Aorta (tissue), 5 donors: ENCODE measurements at places on chromosomes 13 and 19. TPM values are rescaled to one million over a fixed set of nuclear protein-coding genes. Genes with fewer than 3 reads are reported as not detected.

ISOC2 gene
- total RNA-seq, result 30.6 TPM

CYP2B6 gene
- not detected for total RNA-seq

GRCh38 chr19:5075597-5075996 is 106.7 kb downstream of the KDM4B start:
- no peak overlapping the region for H3K4me3 ChIP-seq
- no peaks in the 10 kb centered on the region for H3K4me1 ChIP-seq
- H3K27me3 ChIP-seq, result no peaks in the 10 kb centered on the region
- DNase-seq, result no peak
- no peak overlapping the region for H3K27ac ChIP-seq
- H3K36me3 ChIP-seq, result peaks cover 2% of the 10 kb centered on the region

HIPK4 gene
- total RNA-seq, result 0.23 TPM

DNA sequence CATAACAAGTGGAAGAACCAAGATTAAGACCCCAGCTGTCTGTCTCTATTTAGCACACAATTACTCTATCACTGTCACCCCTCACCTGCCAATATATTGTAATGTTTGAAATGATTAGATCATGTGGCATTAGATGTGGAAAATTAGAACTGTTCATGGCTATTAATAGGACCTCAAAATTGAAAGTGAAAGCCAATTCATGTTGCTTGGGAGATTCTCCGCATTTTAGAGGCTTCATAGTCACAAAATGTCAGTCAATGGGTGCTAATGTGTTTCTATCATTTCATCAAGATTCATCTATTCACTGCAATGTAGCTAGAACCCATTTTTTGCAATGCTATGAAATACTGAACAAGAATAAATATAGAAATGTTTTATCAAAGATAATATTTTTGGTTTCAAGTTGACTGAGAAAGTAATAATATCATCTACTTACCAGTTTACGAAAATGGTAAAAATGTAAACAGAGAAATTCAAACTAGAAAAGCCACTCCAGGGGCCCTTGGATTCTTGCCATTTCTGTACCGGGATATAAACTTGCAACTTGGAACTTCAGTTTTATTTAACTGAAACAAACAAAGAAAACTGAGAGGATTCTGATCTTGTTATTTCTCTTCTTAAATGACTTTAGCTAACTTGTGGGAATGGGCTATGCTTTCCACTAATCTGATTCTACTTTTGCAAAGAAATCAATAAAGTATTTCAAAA is 388.6 kb downstream of the DCT start:
- H3K4me3 ChIP-seq, result no peak overlapping the region
- H3K27me3 ChIP-seq, result no peaks in the 10 kb centered on the region
- H3K36me3 ChIP-seq, result no peaks in the 10 kb centered on the region
- no peak overlapping the region for H3K27ac ChIP-seq
- DNase-seq, result no peak
- H3K4me1 ChIP-seq, result no peaks in the 10 kb centered on the region

- H3K27me3 ChIP-seq, result no peaks in the 10 kb centered on the region
- H3K4me1 ChIP-seq, result no peaks in the 10 kb centered on the region
- H3K36me3 ChIP-seq, result peaks cover 5% of the 10 kb centered on the region
- H3K27ac ChIP-seq, result no peak overlapping the region
- no peak for DNase-seq
Measured at GRCh38 chr19:12937093-12937926, 1.1 kb upstream of the CALR start.

REEP6 gene
- 1.6 TPM for total RNA-seq

DNA sequence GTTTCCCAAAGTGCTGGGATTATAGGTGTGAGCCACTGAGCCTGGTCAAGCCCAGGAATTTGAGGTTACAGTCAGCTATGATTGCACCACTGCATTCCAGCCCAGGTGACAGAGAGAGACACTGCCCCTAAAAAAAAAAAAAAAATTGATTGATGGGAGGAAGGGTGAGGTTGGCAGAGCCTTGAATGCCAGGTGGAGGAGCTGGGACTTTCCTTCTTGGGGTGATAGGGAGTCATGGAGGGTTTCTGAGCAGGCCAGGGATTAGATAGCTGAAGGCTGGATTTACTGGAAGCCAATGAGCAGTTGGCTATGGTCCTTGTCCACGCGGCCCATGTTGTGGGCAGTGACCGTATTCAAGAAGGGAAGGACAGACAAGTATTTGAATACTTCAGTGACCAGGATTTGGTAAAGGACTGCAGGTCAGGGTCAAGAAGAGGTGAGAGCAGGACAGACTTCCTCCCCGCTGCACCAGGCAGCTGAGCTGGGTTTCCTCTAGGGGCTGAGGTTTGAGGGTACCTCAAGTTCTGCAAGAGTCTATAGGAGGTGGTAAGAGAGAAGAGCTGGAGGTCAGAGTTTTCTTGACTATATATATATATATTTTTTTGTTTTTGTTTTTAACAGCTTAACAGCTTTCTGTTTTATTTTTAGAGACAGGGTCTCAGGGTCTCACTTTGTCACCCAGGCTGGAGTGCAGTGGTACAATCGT is 6.9 kb upstream of the ICAM4 start:
- DNase-seq, result no peak
- no peak overlapping the region for H3K4me3 ChIP-seq
- H3K27me3 ChIP-seq, result no peaks in the 10 kb centered on the region
- H3K27ac ChIP-seq, result no peak overlapping the region

DNA sequence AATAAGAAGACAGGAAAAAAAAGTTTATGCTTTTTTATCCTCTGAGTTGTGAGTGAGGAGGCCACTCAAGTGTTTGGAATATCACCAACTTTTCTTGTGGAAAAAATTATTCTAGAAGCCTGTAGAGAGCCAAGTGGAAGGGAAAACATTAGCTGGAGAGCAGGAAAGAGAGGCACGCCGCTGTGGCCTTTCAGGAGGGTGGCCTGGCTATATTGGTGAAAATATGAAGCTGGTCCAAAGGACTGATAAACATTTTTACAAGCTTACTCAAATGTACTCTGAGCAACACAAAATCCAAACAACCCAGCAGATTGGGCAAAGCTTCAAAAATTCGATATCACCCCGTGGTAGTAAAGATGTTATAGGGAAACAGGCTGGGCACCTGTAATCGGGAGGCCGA is 2.3 kb upstream of the EIF3G start:
- H3K4me3 ChIP-seq, result no peak overlapping the region
- H3K36me3 ChIP-seq, result no peaks in the 10 kb centered on the region
- H3K27me3 ChIP-seq, result no peaks in the 10 kb centered on the region

KLF2 gene
- 223 TPM for total RNA-seq

PDX1 gene
- total RNA-seq, result not detected

GRCh38 chr13:110942248-110942981 is 27.5 kb upstream of the ANKRD10 start:
- H3K4me3 ChIP-seq, result no peak overlapping the region
- no peak overlapping the region for H3K27ac ChIP-seq
- no peaks in the 10 kb centered on the region for H3K27me3 ChIP-seq

- no peak overlapping the region for H3K4me3 ChIP-seq
- no peak for DNase-seq
- H3K36me3 ChIP-seq, result no peaks in the 10 kb centered on the region
- H3K4me1 ChIP-seq, result no peaks in the 10 kb centered on the region
- no peak overlapping the region for H3K27ac ChIP-seq
Measured at GRCh38 chr13:107730813-107731212, 484.5 kb downstream of the LIG4 start.

- H3K27ac ChIP-seq, result no peak overlapping the region
- H3K36me3 ChIP-seq, result no peaks in the 10 kb centered on the region
- DNase-seq, result no peak
- H3K4me1 ChIP-seq, result no peaks in the 10 kb centered on the region
Measured at GRCh38 chr13:29654843-29655547, 59.5 kb upstream of the SLC7A1 start.

- no peak overlapping the region for H3K27ac ChIP-seq
- no peaks in the 10 kb centered on the region for H3K36me3 ChIP-seq
- H3K4me1 ChIP-seq, result no peaks in the 10 kb centered on the region
- no peak for DNase-seq
- no peaks in the 10 kb centered on the region for H3K27me3 ChIP-seq
Measured at GRCh38 chr19:56176881-56177280, 1.1 kb downstream of the GALP start.

DNA sequence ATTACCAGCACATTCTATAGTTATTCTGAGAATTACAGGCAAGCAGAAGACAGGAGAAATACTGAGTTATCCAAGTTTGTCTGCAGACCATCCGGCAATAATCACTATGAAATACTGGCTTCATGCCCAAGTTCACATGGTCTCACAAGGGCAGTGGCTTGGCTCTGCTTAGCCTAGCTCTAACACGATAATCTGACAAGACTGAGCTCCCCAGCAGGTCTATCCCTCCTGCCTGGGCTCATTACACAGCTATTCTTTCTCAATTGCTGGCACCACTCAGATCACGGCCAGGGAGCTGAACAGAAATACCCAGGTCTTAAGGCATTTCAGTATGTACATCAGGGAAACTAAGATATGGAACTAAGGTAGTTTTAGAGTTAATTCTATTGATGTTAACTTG is 361.6 kb upstream of the PCDH20 start:
- H3K27me3 ChIP-seq, result no peaks in the 10 kb centered on the region
- H3K4me3 ChIP-seq, result no peak overlapping the region
- no peaks in the 10 kb centered on the region for H3K36me3 ChIP-seq

DNA sequence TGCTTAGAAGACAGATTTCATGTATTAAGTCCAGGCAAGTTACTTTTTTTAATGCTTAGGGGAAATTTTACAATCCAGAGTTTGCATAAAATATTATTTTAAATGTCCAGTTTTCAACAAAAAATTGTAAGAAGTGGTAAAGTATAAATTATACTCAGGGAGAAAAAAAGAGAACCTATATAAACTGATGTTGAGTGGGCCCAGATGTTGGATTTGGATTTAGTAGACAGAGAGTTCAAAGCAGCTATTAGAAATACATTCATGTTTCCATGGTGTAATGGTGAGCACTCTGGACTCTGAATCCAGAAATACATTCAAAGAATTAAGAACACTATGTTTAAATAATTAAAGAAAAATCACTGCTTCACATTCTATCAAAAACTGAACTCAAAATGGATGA is 349.9 kb upstream of the ZNF507 start:
- H3K4me3 ChIP-seq, result no peak overlapping the region
- no peak overlapping the region for H3K27ac ChIP-seq
- no peaks in the 10 kb centered on the region for H3K27me3 ChIP-seq

ZNF681 gene
- total RNA-seq, result 0.91 TPM

TNNT1 gene
- total RNA-seq, result 1.3 TPM

DNA sequence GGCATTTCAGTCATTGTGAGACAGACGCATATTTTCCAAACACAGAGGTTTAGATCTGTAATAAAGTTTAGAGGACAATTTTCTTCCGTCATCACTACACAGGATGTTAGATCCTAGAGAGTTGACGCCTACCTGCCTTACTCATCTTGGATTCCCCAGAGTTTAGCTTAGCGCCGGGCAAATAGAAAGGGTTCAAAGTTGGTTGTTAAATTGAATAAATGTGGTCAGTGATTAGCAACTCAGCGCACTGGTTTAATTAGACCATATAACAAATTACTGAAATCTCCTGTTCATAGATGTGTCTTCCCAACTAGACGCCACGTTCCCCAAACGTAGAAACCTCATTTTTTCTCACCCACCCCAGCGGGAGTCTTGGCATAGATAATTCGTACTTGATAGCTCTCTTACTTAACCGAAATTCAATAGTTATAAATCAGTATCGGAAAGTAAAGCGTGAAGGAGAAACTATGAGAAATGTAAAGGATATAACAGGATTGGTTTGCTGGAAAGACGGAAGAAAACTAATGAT is 726 bp upstream of the UFM1 start:
- H3K4me1 ChIP-seq, result peaks cover 5% of the 10 kb centered on the region
- H3K4me3 ChIP-seq, result peak overlapping the region; percentile 90
- no peak for DNase-seq
- no peaks in the 10 kb centered on the region for H3K36me3 ChIP-seq
- H3K27ac ChIP-seq, result no peak overlapping the region
- H3K27me3 ChIP-seq, result no peaks in the 10 kb centered on the region

TMEM145 gene
- not detected for total RNA-seq

DNA sequence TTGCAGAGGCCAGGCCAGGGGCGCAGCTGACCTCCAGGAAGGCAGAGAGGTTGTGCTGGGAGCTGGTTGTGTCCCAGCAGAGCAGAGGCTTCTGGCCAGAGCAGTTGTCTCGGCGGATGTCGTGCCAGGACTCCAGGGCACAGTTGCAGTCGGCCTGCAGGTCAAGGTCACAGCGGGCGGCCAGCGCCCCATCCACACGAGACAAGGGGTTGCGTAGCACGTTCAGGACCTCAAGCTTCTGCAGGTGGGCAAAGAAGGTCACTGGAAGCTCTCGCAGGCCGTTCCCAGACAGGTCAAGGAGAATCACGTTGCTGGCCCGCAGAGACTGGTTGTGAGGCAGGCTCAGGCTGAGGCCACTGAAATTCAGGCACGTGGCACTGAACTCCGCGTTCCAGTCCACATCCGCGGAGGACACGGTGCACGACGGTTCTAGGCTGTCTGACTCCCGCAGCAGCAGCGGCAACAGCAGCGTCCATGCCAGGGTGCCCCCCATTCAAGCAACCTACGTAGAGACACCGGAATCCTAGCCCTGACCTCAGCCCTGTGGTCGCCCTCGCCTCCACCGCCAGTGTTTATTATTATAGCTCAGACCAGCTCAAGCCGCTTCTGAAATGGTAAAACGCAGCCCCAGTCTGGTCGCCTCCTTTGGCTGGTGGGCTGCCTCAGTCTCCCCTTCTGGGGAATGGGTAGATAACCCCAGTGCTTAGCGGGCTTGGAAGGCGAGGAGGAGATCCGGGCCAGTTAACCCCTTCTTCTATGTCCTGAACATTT is 766 bp downstream of the LRRC25 start:
- H3K4me1 ChIP-seq, result no peaks in the 10 kb centered on the region
